ENCODE measurements at places on chromosomes 2 and 18.
A peak's percentile ranks its signal among the peaks of the same experiment; 100 is the strongest.

DNA sequence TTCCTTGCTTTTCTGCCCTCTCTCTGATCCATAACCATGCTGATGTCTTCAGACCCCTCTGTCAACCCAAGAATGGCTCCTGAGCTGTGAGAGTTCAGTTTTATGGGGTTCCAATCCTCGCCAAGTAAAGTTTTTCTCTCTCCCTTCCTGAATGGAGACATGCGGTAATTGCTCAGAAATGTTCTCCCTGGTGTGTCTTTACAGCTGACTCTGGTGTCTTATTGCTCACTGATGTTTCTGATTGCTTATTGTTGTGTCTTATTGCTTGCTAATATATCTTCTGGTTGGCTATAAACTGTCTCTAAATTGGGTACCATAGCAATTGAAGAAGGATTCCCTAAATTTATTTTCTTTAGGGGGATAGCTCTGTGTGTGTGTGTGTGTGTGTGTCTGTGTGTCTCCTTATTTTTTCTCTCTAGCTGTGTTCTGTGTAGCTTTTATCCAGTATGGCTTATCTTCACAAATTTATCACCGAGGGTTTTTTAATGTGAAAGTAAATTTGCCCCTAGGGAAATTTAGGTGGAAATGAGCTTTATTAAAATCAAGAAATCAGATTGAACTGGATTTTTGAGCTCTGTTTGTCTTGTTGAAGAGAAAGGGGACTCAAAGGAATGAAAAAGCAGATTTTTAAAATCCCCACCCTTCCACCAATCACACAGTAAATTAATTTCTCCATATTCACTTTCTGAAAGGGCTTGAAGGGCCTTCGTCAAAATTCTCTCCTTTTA, 19.5 kb downstream of the MGAT5 start:
- DNase-seq, result no peak

- DNase-seq, result no peak
Measured at GRCh38 chr2:57291209-57291608, 755.4 kb upstream of the VRK2 start.

GRCh38 chr2:154142480-154142879, 270.8 kb downstream of the GALNT13 start:
- DNase-seq, result no peak

GRCh38 chr2:72770879-72771461, 54.9 kb downstream of the EXOC6B start:
- peak; percentile 45 for DNase-seq

- DNase-seq, result no peak
Measured at GRCh38 chr2:73257425-73258125, 23.5 kb downstream of the CCT7 start.

- no peak for DNase-seq
Measured at GRCh38 chr2:18505703-18506341, 54.6 kb downstream of the RDH14 start.

DNA sequence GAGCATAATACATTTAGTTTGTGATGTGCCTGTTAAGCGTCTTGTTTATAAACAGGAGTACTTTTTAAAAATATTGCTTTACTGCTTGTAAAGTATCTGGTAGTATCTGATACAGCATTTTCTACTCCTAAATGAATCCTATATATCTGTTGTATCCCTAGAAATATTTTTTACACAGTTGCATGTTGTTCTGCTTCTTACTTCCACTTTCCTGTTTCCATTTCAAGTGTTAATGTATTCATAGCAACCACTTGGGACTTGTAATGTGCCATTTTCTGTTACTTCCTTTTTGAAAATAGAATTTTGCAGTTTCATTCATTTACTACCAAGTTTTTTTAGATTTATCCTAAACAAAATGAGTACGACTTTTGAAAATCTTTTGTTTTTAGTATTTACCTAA, 24.9 kb downstream of the CCNT2 start:
- DNase-seq, result no peak

DNA sequence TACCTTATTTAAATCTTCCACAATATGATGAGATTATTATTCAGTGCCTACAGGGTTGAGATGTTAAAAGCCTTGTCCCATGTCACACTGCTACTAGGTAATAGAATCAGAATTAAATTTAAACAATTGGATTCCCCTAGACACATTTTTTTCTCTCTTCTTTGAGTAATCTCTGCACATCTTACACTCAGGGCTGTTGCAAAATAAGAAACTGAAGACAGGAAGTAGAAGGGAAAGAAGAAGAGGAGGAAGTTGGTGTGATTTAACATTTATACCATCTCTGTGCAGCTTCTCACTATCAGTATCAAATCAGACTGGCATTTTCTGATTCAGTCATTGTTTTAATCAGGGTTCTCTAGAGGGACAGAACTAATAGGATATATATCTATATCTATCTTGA, 677.6 kb downstream of the IRS1 start:
- no peak for DNase-seq

DNA sequence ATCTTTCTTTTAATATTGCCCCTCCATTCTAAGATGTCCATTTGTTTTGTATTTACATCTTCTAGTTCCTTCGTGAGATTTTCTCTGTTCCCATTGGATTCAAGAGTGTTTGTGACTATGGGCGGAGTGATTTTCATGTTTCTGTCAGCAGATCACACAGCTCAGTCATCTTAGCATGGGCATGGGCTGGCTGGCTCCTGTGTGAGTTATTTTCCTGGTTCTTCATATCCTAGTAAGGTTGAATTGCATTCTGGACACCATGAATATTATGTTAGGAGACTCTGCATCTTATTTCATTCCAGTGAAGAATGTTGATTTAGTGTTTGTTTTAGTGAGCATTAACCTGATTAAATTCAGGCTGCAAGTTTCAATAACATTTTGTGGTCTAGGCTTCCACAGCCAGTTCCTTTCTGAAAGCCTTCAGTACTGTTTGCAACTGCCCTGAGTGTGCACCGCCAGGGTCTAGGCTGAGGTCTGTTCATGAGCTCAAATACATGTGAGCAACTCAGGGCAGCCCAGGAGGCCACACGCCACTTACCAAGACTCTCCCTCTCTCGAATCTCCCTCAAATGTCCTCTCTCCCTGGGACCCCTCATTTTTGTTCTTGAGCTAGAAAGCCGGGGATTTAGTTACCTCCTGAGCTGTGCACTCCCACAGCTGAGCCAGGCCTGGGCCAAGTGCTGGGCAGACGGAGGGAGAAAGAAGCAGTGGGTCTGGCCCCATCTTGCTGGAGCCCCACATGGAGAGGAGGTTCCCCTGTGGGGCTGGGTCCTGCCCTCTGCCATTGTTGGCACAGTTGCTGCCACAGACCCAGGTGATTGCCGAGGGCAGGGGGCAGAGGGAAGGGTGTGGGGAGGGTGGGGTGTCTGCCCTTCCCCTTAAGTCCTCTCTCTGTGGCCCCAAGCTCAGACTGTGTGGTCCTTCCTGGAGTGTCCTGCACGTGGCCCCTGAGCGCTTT, 145.9 kb downstream of the RTP5 start:
- no peak for DNase-seq

- DNase-seq, result no peak
Measured at GRCh38 chr18:36811430-36811829, 17.4 kb downstream of the TPGS2 start.

DNA sequence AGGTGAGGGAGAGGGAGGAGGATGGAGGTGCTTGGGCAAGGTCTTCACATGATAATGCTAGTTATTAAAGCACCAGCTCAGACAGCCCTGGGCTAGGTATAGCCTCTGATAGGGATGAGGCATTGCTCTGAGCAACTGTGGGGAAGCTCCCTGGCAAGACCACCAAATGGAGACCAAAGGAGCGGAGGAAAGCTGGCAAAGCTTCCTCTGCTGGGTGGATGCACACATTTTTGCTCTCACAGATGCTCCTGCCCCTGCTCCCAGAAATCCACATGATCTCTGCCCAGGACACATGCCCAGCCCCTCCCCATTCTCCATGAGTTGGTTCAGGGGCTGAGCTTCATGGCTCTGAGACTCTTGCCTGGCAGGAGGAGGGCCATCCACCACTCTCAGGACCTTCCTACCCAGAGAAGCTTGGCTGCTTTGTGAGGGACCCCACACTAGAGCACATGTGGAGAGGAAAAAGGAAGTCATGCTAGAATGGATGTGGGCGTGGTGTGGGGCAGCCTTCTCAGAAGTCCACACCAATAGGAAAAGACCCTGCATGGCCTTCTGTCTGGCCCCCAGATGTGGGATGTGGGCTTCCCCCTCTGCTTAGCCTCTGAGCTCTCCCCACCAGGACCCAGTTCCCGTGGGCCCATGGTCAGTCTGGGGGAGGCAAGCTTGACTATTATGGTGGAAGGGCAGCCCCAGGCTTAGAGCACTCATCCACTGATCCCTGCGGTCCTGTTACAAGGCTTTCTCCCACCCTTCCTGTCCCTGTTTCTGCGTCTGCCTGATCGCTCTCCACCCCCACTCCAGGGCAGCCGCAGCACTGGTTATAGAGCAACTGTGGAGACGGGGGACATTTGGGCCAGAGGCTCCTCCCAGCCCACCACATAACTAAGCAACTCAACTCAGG, 10.5 kb upstream of the CYP26B1 start:
- DNase-seq, result no peak

- DNase-seq, result no peak
Measured at GRCh38 chr2:23772684-23773083, 154.2 kb downstream of the ATAD2B start.

DNA sequence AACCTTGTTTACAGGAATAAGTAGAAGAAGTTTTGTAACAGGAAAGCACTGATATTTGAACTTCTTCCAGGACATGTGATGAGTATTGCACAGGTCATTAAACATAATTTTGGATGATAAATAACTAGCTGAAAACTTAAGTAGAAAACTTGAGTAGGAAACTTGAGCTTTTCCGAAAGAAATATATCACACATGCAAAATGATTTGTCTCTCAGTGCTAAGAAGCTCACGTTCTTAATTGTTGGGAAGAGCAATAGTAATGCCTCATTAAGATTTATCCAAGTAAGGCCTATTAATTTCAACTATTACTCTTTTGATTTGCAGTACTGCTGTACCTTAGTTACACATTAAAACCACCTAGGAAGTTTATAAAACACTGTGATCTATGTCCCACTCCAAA, 1921.9 kb upstream of the LRRTM1 start:
- no peak for DNase-seq

DNA sequence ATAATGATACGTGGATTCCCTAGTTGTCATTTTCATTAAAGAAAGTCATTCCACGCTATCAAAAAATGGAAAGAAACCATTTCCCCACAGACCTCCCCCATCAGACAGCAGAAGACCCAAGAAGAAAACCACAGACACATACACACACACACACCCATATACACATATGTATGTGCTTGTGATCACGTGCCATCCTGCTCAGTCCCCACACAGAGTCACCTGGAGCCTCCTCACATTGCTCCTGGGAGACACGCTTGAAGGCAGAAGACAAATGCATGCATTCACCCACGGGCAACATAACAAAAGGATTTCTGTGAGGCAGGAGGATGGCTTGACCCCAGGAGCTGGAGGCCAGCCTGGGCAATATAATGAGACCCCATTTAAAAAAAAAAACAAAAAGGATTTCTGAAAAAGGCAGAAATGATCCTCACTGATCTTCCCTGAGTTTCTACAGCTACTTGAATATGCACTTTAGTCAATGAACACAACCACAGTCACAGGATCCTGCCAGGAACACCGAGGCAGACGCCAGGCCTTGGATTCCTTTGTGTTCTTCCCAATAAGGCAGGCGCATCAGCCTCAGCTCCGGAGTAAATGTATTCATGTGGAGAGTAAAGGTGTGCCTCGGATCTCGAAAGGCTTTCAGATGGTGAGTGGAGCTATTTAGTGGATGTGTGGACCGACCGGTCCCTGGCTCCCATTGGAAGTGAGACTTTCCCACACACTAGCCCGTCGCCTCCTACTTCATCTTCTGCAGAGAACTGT, 21.0 kb downstream of the TGFBRAP1 start:
- DNase-seq, result no peak

DNA sequence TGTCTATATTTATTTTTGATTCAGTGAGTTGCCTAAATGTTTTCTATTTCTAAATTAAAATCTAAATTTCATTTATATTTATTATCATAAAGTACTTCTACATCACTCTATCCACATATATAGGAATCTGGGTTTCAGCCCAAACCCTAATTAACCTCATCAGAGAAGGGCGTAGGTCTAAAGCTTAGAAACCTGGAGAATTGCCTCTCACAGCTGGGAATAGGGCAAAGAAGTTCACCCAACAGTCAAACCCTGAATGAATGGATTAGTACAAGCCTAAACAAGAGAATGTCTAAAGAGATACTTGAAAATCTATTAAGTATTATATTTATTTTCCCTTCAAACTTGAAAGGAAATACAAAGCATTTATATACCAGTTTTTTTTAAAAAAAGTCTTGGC, 26.2 kb downstream of the TFPI start:
- no peak for DNase-seq

- DNase-seq, result no peak
Measured at GRCh38 chr2:15818318-15818753, 122.0 kb upstream of the MYCN start.

GRCh38 chr18:74316257-74317170, 875 bp downstream of the C18orf63 start:
- no peak for DNase-seq

- DNase-seq, result no peak
Measured at GRCh38 chr2:151852260-151853069, 24.2 kb upstream of the ARL5A start.

GRCh38 chr2:218569661-218570500, 1.2 kb downstream of the CNOT9 start:
- no peak for DNase-seq

DNA sequence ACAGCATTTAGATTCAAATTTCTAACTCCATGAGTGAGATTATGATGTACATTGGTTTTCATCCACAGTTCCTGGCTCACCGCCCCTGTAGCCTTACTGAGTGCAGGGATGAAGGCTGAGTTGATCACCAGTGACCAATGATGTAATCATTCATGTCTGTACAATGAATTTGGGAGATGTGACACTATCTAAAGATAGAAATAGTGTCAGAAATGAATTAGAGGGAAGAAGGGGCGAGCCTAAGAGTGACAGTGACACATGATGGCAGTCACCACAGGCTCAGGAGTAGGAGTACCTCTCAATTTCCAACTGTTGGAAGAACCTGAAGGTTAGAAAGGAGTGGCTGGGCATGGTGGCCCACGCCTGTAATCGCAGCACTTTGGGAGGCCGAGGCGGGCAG, 3.2 kb downstream of the METTL4 start:
- no peak for DNase-seq

GRCh38 chr18:3596637-3597384, 146.8 kb downstream of the TGIF1 start:
- DNase-seq, result no peak

DNA sequence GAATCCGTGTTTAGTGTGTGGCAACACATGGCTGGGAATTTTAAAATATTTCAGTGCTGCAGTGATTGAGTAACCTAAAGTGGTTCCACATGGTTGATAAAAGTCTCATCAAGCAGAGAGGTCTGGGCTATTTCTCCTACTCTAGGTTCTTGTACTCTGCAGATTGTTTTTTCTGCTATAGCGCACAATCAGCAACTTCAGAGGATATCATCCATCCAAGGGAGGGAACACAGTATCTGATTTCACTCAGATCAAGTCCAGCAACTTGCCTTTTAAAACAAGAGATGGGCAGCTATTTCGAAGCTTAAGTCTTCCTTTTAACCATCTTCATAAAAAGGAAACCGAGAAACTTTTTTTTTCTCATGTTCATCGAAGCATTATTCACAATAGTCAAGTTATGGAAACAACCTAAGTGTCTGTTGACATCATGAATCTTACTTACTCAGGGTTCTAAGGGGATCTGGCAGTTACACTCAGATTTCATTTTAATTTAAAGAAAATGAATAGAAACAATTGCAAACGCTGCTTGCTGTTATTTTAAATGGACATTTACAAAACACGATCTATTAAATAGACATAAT, 172.7 kb upstream of the TRIB2 start:
- DNase-seq, result no peak

GRCh38 chr18:59220784-59221765, 1.1 kb downstream of the GRP start:
- DNase-seq, result no peak
